Right ventricle myocardium superior (tissue), 1 donor: ENCODE measurements at places on chromosomes 2 and 18.

DNA sequence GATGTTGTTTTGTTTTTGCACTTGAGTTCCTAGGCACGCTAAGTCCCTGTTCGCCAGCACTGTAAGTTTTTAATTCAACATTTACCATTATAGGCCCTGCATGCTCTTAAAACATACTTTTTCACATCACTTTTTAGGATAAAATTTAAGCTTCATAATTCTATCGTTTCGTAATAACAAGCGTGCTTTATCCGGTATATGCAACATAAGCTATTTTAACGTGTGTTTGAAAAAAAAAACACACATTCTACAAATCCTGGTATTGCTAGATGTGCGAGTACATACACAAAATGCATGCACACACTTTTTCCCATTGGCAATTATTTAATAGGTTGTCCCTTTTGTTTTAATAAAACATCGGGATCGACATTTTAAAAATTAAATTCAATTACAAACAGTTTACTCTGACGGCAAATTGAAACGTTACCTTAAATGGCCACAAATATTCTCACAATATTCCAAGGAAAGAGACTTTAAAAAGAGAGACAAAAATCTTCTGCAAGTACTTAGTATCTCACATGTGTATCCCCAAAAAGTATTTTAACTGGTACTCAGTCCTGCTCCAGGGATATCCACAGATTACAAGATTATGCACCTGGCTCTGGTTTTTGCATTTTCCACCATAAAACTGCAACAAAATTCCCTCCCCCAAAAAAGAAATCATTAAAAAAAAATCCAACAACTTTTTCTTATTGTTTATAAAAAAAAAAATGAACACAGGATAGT lies 1.0 kb upstream of the TCF4 start:
- no peak for DNase-seq

DNA sequence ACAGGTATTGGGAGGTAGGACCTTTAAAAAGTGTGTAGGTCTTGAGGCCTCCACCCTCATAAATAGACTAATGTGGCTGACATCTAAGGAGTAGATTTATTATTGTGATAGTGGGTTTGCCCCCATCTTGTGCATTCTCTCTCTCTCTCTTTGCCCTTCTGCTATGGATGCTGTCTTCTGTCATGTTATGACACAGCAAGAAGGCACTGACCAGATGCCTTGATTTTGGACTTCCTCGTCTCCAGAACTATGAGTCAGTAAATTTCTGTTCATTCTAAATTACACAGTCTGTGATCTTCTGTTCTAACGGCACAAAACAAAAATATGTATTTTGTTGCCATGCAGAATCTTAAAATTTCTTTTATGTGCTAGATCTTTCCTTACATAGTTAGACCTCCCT lies 66.9 kb downstream of the ATAD2B start:
- DNase-seq, result no peak

DNA sequence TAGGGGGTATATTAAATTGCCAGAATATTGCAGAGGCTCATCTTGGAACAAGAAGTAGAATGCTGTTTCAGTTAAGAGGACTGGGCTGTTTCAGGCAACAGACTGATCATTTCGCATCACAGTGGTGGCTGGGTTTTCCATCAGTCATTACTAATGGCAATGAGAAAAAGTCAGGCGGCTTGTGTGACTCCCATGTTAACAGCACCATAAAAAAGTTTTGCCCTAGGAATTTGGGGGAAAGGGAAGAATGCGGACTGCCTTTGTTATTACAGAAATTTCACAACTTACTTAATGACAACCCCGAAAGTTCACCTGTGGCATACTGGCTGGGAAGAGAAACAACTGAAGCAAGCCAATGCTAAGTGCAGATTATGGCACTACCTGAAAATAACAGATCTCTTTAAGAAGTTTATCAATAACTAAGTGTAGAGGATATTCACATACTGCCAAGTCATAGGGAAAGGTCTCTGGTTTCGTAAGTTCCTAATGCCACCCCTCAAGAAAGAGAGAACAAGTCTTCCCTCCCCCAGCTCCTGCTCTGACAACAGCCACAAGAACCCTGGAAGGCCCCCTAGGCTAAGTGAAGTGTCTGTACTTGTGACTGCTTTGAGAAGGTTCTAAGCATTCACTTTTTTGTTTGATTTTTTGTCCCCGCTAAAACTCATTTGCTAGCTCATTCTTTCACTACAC lies 40.5 kb upstream of the AP1S3 start:
- DNase-seq, result no peak

DNA sequence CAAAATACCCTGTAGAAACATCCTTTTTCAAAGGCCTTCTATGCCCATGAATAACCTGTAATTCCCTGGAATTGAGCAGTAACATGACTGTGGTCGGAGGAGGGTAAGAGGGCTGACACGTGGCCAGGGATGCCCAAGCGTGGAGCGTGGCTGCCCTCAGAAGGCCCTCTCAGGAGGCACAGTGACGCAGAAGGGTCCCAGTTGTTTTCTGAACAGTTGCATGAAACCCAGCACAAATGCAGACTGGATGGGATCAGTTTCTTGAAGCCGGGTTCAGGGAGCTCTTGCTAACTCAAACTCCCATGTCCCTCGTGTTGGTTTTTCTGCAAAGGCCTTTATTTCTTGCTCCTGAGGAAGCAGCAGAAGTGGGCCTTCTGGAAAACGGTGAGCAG lies 237.0 kb downstream of the ALPK2 start:
- no peak for DNase-seq

- DNase-seq, result no peak
Measured at GRCh38 chr2:119085613-119086012, 72.9 kb downstream of the C1QL2 start.

GRCh38 chr2:234313558-234313957 lies 183.3 kb downstream of the ARL4C start:
- no peak for DNase-seq

DNA sequence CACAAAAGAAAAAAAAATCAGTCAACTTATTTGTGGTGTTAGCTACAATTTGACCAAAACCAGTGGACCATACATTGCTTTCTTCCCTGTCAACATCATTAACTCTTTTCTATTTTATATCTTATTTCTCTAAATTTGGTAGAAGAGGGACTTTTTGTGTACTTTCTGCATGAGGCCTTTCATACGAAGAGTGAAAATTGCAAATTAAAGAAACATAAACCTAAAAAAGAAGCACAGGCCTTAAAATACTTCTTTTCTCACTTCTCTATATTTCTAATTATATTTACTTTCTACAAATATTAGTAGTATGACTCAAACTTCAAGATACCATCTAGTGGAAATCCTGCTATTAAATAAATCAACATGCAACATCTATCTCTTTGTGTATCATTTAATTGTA lies 1073.4 kb upstream of the ZEB2 start:
- DNase-seq, result no peak

GRCh38 chr2:29517413-29517812 lies 402.2 kb downstream of the CLIP4 start:
- DNase-seq, result no peak

DNA sequence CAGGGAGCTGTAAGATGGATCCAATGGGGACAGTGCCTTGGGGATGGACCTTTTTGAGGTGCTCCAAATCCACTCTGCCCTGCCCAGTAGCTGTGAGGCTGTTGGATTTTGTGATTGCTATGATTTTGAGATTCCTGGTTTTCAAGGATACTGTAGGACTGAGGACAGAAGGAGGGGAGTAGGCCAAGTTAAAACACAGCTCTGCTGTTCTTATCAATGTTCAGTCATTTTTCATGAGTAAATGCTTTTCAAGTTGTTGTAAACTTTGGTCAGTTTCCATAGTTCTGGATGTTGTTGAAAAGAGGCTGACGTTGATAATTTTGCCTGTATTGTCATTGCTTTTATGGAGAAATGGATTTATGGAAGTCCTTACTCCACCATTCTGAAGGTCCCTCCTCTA lies 361.2 kb downstream of the ZNF516 start:
- DNase-seq, result no peak

DNA sequence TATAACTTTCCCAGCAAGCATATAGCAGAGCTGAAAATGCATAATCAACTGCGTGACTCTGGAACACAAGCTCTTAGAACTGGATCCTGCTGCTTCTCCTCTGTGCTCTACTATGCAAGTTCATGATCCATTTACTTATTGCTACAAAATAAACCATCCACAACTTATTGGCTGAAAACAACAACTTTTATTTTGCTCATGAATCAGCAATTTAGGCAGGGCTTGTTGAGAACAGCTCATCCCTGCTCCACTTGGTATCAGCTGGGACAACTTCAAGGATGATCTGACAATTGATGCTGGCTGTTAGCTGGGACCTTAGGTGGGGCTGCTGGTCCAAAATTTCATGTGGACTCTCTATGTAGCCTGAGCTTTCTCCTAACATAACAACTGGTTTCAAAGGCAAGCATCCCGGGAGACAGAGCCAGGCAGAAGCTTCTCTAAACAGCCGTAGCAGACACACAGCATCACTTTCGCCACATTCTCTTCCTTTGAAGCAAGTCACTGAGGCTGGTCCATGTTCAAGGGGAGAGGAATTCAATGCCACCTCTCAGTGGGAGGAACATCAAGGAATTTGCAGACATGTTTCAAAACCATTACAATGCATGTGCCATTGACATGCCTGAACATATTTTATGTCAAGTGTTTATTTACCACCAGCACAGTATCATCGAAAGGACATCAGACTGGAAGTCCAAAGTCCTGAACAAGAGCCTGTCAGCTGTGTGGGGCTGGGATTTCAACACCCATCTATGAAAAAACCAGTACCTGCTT lies 153.1 kb upstream of the PKDCC start:
- no peak for DNase-seq

GRCh38 chr2:119247844-119248271 lies 24.2 kb downstream of the STEAP3 start:
- DNase-seq, result no peak

DNA sequence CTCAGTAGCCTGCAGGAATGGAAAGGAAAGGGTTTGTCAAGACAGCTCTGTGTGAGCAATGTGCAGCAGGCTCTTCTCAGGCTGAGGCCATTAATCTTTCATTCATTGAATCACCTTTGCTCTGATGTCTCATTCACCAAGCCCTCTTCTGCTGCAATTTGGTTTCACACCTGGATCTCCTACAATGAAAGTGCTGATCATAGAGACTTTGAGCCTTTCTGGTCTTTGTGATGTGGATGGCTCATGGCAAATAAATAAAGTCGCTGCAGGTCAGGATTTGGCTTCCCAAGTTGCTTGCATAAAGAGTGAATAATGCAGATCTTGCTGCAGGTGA lies 95.8 kb upstream of the SPRED2 start:
- no peak for DNase-seq

- no peak for DNase-seq
Measured at GRCh38 chr2:216922175-216922780, 62.4 kb upstream of the TNP1 start.

DNA sequence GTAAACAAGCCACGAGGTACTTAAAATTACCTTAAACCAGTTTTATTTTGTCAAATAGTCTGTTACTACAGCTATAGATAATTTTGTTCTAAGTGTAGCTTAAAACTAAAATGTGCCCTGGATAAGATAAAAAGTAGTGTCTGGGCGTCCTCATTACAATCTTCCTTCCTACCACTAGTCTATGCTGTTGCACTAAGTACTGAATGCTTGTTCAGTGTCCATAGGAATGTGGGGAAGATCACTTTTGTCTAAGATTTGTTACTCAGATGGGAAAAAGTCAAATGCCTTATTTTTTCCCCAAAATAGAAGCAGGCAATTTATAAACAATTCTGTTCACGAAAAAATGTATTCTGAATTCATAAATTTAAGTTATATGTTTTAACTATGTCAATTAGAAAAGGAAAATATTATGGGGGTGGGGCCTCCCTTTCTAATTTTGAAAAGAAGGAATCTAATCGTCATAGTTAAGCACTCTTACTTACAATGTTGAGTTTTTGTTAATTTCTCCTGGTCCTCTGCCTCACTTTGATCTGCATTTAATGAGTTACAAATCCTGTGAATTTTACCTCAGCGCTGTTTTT lies 140.4 kb upstream of the VRK2 start:
- no peak for DNase-seq

- DNase-seq, result no peak
Measured at GRCh38 chr18:77127769-77128671, 4.6 kb downstream of the MBP start.

DNA sequence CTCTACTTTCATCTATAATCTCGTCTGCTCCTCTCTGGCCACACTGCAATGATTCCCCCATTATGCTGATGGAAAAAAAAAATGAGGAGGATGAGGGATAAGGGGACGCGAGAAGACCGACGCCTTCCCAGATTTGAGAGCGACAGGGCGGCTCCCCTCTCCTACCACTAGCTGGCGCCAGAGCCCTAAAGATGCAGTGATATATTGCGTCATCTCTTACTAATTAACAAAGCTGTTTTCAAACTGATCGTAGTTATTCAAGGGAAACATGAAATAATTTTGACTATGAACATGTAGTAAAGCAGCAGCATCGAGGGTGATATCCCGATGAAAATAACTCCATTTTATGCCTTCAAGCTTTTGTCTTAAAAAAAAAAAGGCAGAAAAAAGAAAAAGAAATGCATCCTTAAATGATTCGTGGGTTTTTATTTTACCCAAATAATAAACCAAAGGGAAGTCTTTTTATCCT lies 48.0 kb upstream of the HNRNPA3 start:
- peak; percentile 90 for DNase-seq

DNA sequence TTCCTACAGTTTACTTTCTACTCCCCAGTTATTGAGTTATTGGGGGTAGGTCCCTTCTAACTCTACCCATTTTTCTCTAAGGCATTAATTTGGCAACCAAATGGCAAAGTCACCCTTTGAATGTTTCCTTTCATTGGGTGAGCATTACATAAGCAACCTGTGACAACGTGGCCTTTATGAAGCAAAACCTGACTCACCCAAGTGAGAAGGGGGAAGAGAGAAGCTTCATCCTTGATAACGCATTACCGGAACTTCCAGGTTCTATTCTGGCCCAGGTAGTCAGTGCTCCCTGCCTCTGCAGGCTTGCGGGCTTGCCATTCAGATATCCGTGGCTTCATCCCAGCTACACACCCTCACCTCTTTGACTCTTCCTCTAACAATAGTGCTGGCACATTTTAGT lies 39.1 kb upstream of the FAM124B start:
- no peak for DNase-seq

DNA sequence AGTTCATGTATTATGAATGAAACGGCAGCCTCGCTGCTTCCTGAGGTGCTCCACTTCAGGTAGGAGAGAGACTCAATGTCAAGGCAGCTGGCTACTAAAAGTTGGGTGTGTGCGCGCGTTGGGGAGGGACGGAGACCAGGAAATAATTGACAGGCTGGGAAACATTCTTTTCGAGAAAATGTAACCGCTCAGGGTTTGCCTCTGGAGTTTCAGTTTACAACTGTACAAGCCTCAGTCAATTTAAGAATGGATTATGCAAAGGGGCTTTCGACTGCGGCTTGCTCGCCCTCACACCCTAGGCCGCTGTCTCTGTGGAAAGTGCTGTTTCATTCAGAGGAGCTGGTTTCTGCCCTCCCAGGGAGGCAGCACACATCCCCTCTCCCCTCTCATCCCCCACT lies 4.4 kb upstream of the SPRED2 start:
- no peak for DNase-seq

DNA sequence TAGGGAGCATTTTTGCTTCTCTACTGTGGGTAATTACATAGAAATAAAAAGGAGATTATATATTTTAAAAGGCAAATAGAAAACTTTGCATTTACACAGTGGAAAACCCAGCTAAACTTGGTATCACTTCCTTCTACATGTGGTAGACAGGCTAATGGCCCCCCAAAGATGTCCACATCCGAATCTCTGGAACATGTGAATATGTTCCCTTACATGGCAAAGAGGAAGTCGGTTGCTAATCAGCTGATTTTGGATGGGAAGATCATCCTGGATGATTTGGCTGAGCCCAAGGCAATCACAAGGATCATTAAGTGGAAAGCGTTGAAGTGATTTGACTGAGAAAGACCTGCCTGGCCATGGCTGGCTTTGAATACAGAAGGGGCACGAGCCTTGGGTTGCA lies 26.2 kb downstream of the CREG2 start:
- no peak for DNase-seq

- no peak for DNase-seq
Measured at GRCh38 chr2:10402062-10402585, 46.0 kb downstream of the ODC1 start.
